ENCODE measurements at places on chromosomes 1 and 21.
A peak's percentile ranks its signal among the peaks of the same experiment; 100 is the strongest.

DNA sequence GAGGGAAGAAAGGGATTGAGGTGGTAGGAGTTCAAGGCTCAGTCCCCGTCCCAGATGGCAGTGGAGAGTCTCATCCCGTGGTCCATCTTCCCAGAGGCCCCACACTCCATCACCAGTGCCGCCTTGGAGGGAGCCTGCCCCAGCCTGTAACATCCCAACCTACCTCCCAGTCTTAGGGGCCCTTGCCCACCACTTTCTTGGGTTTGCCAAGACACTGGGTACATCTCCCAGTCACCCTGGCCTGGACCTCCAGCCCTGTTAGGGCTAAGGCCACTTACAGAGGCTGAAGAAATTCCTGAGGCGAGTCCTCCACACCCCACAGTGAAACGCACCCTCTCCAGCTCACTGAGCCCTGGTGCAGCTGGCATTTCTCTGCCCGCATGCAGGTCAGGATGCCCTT lies 3.3 kb downstream of the TMEM200B start:
- no peak for DNase-seq

DNA sequence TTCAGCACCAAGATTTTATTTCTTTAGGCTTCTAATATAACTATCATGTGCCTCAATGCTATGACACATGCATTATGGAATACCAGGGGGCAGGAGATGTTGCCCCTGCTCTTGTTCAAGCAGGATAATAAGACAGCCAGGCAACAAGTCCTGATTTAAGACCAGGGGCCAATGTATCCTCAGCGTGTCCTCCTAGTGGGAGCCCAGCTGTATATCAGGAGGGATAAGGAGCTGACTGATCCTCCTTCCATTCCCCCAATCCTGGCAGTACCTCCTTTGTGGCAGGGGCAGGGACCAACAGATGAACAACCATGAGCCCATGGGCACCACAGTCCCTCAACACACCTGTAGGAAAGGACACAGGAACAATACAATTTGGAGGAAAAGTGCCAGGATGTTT lies 29.3 kb downstream of the SORT1 start:
- DNase-seq = no peak

DNA sequence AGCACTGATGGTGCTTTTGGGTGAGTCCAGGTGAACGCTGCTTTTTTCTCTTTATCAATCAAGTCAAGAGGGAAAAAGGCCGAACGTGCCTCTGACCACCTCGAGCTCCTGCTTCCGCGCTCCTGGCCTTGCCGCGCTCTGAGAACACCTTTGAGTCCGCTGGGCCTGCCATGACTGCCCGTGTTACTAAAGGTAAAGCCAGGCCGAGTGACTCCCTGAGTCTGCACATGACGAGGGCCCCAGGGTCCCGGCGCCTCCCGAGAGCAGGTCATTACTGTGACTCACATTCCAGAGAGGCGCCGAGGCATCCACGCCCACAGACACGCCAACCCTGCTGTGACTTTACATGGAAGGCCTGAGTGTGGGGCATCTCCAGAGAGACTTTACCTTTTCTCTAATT lies 11.1 kb downstream of the POFUT2 start:
- no peak for DNase-seq

- DNase-seq = no peak
Measured at GRCh38 chr1:62433861-62434617, 2.8 kb upstream of the USP1 start.

GRCh38 chr1:16017461-16018303 lies at the start of gene HSPB7:
TSS of gene HSPB7 (minus strand) at chr1:16018043. CDS start at chr1:16017963, 80 bp downstream.
- DNase-seq = peak; percentile 86

- no peak for DNase-seq
Measured at GRCh38 chr1:197774466-197775281, 606 bp downstream of the DENND1B start.

GRCh38 chr21:34908419-34909055 lies 140.6 kb downstream of the RUNX1 start:
- DNase-seq = no peak

DNA sequence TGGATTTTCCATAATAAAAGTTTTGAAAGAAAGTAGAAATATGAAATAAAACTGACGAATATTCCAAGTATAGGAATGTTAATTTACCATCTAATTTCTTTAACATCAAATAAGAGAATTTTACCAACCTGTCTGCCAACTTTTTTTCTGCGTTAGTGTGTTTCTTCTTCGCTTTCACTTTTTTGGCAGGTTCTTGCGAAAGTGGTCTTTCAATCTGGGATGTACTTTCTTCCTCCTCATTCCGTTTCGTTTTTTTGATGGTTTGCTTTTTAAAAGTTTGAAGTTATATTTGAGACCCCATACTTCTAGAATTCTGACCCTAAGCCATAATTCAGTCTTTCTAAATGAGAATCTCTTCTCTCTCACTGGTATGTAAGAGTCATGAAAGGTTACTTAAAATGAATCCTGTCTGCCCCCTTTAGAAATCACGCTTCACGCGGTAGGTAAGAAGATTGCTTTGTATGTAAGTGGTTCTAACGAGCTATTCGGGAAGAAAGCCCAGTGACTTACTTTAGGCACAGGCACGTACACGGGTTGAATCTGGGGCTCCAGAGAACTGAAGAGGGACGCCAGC lies 580 bp downstream of the RBM34 start:
- peak; percentile 34 for DNase-seq

GRCh38 chr1:82387012-82387366 lies 586.3 kb downstream of the ADGRL2 start:
- no peak for DNase-seq

DNA sequence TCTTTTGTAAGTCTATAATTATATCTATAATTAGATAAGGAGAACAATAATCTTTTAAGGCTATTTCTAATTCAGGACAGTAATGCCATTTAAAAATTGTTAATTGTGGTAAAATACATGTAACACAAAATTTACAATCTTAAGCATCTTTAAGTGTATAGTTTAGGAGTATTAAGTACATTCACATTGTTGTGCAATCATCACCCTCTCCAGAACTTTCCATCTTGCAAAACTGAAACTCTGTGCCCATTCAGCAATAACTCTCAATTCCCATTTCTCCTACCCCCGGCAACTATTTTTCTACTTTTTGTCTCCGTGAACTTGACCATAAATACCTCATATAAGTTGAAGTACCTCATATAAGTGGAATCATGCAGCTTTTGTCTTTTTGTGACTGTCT lies 93.9 kb upstream of the KCNA3 start:
- no peak for DNase-seq

DNA sequence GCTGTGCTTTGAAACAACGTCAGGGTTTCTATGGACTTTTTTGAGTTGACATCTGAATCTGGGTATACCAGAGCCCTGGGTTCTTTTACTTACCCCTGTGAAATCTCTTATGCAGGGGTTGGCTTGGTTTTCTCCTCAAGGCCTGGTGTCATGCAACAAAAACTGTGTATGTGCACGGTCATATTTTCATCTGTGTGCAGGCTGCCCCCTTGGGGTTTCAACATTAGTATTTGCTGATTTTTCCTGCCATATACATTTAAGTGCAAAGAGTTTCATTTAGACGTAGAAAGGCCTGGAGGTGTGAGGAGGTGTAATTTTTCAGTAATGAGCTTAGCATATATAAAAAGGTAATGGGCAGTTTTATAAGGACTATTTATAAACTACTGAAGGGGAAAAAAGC lies 22.0 kb upstream of the ZBTB18 start:
- DNase-seq = no peak

DNA sequence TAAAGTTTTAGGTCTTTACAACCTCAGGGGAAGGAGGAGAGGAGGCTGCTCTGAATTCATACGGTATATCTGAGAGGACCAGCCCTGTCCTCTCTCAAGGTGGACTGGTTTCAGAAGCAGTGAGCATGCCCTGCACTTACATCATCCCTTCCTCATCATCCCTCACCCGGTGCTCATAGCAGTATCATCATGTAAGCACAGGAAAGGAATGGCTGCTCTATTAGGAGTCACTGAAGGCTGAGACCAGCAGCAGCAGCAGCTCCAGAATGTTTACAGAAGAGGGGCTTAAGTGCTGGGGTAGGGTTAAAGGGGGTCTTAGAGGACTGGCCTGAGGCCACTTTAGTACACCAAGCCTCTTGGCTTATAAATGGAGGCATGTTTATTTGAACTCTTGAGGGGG lies 185.9 kb downstream of the AK5 start:
- DNase-seq = no peak

GRCh38 chr1:246661451-246661850 lies 62.8 kb upstream of the SCCPDH start:
- no peak for DNase-seq

- DNase-seq = no peak
Measured at GRCh38 chr1:227191607-227192006, 126.7 kb downstream of the CDC42BPA start.

DNA sequence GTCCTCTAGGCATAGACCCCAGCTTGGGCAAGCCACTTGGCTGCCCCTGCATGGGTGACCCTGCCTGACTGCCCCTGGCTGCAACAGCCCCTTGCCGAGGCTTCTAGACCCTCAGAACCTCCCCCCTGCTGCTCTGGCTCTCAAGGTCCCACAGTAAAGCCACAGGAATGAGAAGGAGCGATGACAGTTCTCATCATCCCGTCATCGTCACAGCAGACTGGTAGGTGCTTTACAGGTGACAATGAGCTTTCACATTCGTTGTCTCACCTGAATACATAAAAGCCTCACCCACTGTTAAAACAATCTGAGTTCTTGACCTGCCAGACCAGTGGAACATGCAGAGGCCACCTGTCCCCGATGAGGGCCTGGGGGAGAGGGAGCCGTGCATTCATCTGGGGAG lies 36.0 kb upstream of the GPR157 start:
- DNase-seq = no peak

DNA sequence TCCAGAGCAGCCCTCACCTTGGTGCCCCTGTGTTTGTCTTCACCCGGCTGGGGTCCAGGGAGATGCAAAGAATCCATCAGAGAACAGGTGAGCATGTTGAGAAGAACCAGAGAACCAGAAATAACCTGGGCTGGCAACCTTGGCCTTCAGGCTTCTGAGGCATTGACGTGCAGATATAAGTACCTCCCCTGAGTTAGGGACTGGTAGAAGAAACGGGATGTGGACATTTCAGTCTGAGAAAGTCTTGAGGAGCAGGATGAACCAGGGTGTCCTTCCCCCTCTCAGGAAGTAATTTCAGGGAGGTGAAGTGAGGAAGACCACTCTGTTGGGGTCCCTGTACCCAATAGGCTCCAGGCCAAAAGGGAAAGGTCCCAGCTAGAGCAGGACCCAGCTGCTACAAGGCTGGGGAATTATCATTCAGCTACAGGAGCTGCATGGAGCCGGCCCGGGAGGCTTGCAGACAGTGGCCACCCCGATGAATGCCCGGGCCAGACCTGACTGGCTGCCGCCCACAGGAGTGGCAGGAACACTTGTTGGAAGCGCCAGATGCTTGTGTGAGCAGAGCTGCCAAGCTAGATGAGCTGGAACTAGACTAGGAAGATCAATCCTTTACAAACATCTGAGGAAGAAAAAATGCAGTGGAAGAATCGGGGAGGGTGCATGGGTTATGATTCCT lies 1.7 kb upstream of the AURKAIP1 start:
- DNase-seq = no peak

DNA sequence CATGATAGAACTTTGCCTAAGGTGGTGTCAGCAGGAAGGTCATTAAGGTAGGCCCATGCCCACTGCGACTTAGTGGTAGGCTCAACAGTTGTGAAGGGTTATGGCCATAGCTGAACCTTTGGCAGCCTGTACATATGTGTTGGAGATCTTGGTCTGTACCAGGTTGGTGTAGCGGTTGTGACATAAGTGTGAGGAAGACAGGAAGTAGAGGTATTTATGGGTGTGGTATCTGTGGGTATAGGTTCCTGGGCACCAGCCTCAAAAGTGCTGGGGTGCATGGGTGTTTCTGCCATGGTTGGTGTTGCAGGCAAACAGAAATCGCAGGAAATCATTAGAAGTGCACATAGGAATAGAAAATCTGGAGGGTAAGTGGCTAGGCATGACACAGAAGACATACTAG lies 18.6 kb upstream of the LRIF1 start:
- DNase-seq = no peak

GRCh38 chr1:227212164-227212563 lies 106.1 kb downstream of the CDC42BPA start:
- no peak for DNase-seq

DNA sequence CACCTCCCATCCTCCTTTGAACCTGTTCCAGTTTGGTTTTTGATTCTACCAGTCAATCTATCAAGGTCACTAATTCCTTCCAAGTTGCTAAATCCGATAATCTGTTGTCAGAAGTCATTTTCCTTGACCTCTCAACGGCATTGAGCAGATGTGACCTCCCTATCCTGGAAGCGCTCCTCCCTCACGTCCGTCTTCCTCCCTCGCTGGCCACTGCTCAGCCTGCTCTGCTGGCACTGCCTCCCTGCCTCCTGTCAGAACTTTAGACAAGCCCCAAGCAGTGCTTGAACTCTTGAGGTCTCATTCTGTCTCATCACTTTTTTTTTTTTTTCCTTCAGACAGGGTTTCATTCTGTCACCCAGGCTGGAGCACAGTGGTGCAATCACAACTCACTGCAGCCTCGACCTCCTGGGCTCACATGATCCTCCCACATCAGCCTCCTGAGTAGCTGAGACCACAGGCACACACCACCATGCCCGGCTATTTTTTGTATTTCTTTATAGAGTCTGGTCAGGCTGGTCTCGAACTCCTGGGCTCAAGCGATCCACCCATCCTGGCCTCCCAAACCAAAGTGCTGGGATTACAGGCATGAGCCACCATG lies 4.4 kb upstream of the ACOT7 start:
- DNase-seq = no peak

DNA sequence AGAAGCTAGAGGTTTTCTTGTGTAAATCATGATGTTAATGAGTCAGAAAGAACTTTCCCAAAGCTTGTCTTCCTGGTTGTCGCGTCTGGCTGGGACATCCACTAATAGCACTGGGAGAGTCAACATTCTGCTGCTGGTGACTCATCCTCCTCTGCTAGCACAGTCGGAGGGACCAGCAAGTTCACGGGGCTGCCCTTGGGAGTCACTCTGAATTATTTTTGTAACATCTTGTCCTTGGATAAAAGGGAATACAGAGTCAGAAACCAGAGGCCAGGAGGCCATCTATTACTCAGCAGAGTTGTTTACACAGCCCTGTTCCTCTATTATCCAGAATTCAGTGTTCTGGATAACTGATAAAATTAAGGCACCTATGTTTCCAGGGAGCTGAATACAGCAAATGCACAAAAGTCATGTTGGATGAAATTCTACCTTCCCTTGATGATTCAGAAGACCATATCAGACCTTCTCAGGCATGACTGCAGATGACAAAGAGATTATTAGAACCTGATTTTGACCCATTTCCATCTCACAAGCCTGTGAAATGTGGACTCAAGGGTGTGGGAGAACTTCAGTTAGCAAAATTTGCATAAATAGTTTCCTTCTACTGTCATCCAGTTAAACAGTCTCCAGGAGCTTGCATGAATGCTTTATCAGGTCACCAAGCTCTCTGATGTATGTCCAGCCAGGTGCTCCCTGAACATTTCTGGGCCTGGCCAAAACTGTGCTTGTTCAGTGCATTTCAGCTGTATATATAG lies 68.1 kb downstream of the JAK1 start:
- peak; percentile 88 for DNase-seq

- no peak for DNase-seq
Measured at GRCh38 chr1:2973601-2974593, 47.4 kb upstream of the ACTRT2 start.

- no peak for DNase-seq
Measured at GRCh38 chr1:68976916-68977610, 480.2 kb upstream of the DEPDC1 start.

Data from GM04503 (cell line).